GM03348 (cell line): ENCODE measurements at places on chromosomes 13 and 19.

- peak; percentile 87 for DNase-seq
These were observed 34.2 kb upstream of the PNMA8B start for GRCh38 chr19:46529622-46530451.

GRCh38 chr13:39929583-39929982 is 274.1 kb downstream of the COG6 start:
- no peak for DNase-seq

DNA sequence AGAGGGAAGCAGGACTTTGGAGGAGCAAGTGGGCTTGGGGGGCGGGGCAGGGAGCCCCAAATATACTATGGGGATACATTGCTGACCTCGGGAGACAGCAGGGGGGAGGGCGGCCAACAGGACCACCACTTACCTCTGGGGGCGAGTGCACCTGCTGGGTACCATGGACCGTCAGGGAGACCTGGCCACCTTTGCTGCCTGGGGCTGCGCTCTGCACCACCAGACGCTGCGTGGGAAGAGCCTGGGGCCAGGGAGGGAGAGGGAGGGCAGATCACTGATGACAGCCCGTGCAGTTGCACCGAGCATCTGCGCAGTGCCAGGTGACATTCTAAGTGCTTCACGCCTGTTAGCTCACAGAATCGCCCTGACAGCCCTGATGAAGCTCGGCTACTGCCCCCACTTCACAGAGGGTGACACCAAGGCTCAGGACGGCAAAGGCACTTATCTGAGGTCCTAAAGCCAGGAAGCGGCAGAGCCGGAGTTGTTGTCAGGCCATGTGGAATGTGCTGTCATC is 24.1 kb downstream of the RFX1 start:
- DNase-seq: no peak

DNA sequence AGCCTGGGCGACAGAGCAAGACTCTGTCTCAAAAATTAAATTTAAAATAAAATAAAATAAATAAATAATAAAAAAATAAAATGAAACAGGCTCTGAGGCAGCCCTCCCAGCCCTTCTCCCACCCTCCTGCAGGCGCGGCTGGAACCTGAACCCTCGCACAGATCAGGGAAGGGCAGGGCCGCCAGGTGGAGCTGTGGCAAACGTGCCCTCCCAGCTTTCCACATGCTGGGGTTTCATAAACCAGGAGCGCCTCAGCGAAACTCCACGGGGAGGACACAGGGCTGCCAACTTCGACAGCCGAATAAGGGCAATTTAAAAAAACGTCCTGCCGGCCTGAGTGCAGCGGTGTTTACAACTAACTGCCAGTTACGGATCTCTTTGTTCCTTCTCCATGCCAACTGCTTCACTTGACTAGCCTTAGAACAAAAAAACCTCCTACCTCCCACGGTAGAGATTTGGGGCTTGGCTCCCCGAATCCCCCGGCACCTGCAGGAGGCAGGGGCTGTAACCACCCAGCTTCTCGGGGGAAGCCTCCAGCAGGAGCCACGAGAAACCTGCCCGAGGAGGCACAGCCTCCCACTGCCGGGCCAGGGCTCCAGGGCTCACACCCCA is 15.9 kb downstream of the ZNF787 start:
- DNase-seq: peak; percentile 38

- no peak for DNase-seq
These were observed 470.9 kb downstream of the IRS2 start for GRCh38 chr13:109315481-109315880.

- DNase-seq: peak; percentile 59
These were observed 17.2 kb upstream of the CFAP97D2 start for GRCh38 chr13:114161644-114162532.

GRCh38 chr13:111130116-111130508 is 15.0 kb downstream of the ARHGEF7 start:
- no peak for DNase-seq

GRCh38 chr13:43304945-43305344 is 281.6 kb downstream of the DNAJC15 start:
- DNase-seq: no peak

DNA sequence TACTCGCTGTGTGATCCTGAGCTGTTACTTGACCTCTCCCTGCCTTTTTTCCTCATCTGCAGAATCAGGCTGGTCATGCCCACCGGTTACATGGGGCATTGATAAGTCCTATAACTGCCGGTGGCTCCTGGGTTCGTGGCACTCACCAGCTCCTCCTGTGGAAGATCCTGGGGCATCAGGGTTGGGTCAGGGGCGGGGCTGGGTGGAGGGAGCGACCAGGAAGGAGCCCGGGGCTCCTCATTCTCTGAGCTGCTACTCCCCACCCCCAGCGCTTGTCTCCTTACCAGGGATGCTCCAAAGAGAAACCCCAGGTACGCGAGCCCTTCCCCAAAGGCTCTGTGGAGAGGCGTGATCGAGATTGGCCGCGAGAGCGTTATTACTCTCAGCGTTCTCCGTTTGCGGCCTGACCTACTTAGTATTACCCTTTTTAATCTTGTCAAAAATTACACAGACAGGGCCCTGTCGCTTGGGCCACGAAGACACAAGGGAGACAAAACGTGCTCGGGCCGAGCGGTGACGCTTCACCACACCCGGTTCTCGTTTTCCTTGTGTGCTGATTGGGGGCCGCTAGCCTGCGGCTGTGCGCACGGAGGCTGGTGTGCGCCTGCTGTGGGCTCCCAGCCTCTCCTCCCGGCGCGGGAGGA is 10.7 kb downstream of the HDGFL2 start:
- DNase-seq: no peak

- no peak for DNase-seq
These were observed 14.0 kb upstream of the ZNF347 start for GRCh38 chr19:53172889-53173288.

DNA sequence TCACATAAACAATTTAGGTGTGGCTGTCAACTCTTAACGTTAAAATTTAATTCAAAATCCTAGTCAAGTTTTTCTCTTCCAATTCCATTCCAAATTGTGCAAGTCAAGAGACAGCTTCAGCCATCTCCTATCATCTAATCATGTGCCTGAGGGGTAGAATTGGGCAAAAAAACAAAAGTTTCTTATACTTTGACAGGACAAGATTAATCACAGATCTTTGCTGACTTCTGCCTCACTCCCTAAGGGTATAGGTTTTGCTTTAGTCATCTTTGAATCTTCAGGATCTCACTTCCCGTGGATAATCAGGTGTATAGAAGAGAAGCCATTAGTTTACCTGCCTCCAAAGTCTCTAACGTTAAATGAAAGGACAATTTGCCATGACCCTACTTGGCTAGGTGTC is 24.6 kb downstream of the RNF17 start:
- no peak for DNase-seq

DNA sequence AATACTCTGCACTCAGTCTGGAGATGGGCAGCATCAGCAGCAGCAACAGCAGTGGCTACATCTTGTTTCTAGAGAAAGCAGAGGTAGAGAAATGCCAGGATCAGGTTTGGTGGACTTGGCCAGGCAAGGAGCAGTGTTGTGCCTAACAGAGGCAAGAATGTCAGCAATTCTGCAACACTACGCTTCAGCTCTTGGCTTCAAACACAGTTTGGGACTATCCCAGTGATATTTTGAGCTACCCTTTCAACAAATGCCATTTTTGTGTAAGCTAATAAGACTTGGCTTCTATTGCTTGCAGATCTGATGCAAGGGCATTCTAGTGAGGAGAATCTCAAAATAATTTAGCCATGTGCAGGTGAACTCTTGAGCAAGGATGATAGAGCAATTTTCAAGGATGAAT is 271.3 kb downstream of the PCDH20 start:
- DNase-seq: no peak

GRCh38 chr19:38250821-38251563 is 5.2 kb downstream of the PPP1R14A start:
- DNase-seq: no peak

GRCh38 chr13:94056362-94056990 is 423.0 kb downstream of the DCT start:
- peak; percentile 18 for DNase-seq

GRCh38 chr19:4839192-4839591 is 7.7 kb upstream of the TICAM1 start:
- no peak for DNase-seq

DNA sequence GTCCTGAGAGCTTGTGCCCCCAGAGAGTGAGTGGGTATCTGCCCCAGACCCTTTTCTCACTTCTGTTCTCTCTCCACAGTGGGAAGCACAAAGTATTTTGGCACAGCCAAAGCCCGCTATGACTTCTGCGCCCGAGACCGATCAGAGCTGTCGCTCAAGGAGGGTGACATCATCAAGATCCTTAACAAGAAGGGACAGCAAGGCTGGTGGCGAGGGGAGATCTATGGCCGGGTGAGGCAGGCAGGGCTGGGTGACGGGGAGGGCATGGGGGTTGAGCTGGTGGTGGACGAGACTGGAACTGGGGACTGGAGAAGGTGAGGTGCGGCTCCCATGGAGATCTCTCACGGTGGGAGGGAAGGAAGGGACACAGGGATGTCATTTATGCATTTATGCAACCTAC is 33.5 kb upstream of the ADGRE1 start:
- DNase-seq: no peak

DNA sequence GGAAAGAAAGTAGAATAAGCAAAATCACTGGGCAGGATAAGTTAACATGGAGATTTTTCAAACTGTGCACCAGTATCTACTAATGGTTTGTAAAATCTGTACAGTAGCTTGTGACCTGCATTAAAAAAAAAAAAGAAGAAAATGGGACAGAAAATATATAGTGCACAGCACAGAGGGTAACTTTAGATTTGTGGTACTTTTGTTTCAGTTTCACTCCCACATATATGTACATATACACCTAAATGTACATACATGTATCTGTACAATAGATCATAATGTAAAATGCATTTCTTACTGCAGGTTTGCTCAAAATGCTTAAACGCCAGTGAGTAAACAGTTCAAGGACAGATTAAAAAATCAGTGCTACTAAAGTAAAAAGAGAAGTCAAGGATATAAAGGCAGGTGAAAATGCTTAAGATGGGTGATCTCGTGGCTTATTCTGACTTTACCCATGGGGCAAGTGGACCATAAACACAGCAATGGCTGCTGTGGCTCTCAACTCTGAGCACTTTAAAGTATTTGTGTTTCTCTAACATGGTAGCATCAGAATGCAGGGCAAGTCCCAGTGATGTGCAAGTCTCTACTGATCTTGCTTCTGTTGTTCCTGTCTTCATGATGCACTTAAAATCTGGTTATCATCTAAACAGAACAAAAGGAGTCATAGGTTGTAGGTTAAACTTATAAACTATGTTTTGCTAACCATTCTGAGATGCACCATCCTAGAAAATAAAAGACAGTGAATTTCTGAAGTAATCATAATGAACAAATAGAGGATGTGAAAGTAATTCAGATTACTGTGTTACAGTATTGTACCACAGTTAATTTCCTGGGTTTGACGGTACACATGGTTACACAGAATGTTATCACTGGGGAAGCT is 112.3 kb downstream of the MIPEP start:
- no peak for DNase-seq

DNA sequence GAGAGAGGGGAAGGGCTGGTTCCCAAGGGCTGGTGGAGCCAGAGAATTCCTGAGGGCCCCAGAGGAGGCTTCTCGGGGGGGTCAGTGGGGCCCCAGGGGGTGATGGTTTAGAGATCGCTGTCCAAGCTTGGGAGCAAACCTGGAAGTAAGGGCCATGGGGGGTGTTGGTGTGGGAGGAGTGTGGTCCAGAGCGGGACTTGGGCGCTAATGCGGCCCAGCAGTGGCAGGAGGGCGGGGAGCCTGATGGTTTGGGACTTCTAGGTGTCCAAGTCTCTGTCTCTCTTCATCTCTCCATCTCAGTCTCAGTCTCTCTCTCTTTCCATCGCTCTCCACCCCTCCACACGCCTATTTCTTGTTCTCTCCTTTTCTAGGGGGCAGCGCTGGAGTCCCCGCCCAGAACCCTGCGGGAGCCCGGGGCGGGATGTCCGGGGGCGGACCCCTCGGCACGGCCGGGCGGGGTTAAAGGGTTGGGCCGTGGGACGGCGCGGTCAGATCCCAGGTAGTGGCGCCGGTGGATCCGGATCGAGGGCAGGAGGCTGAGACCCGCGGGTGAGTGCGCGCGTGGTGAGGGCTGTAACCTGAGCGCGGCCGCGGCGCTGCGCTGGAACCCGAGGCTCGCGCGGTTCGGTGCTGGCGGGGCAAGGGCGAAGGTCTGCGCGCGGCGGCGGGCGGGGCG is at the start of gene CYP4F22:
Gene CYP4F22, plus strand, starts transcription at position 491 of the 676 bp plus-strand sequence. CDS start 16,812 bp downstream, outside the sequence.
- DNase-seq: no peak

DNA sequence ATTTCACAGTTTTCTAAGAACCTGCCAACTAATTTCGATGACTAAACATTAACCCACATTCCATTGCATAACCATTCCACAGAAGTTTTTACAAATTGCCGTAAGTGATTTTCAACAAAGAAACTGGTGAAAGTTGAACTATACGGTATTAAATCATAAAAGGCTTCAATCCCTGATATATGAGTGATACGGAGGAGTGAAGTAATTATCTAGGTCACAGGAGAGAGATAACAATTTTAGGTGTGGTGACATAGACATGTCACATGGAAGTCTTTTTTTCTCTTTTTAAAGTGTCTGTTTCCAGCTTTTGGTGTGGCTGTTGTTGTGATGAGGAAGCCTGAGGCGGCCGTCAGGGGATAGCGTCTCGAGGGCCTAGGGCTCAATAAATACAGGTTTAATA is 29.4 kb downstream of the TBC1D4 start:
- DNase-seq: peak; percentile 27

- DNase-seq: no peak
These were observed 442 bp downstream of the ZNF420 start for GRCh38 chr19:37078717-37079032.

DNA sequence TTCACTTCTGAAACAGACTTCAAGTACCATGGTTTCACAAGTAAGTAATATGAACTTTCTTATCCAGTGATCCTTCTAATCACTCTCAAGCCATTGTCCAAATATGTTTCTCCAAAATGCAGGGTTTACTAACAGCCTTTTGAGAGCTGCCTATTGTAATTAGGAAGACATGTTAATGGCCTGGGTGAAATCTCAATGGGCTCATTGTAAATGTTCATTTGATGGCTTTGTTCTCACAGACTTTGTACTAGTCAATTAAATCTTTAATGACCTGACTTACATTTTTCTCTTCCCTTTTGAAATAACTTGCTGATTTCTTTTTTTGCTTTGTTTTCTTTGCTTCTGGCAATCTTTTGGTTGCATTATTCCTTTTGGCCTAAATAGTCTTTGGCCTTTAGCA is 444.8 kb downstream of the LIG4 start:
- no peak for DNase-seq
